Amygdala (tissue), 56 donors: ENCODE measurements at places on chromosomes 7 and 10.

DNA sequence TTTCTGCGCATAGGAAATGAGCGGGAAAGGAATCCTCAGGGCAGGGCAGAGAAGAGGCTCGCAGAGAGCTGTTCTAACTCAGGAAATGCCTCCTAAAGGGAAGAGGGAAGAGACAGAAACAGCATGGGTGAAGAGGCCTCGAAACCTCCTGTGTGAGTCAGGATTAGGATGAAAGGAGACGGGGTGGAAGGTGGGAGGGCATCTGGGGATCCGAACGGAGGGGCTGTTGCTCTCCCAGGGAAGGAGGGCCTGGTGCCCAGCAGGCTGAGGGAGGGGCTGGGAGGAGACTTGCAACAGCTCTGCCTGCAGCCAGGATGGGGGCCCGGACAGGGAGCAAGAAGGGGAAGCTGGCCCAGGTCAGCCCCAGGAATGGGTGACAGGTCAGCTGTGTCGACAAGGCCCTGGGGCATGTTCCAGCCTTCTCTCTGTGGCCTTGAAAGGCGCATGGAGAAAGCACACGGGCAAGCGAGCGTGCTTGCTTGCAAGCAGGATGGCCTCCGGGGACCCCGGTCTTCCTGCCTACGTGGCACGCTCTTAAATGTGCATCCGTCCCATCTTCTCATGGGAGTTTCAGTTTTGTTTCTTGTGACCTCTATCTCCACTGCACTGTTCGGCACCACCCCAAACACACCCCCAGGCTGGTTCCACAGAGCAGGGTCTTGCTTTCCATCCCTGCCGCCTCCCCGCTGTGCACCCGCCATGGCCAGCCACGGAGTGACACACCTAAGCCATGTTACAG, 63.5 kb downstream of the HIPK2 start:
- DNase-seq = no peak

DNA sequence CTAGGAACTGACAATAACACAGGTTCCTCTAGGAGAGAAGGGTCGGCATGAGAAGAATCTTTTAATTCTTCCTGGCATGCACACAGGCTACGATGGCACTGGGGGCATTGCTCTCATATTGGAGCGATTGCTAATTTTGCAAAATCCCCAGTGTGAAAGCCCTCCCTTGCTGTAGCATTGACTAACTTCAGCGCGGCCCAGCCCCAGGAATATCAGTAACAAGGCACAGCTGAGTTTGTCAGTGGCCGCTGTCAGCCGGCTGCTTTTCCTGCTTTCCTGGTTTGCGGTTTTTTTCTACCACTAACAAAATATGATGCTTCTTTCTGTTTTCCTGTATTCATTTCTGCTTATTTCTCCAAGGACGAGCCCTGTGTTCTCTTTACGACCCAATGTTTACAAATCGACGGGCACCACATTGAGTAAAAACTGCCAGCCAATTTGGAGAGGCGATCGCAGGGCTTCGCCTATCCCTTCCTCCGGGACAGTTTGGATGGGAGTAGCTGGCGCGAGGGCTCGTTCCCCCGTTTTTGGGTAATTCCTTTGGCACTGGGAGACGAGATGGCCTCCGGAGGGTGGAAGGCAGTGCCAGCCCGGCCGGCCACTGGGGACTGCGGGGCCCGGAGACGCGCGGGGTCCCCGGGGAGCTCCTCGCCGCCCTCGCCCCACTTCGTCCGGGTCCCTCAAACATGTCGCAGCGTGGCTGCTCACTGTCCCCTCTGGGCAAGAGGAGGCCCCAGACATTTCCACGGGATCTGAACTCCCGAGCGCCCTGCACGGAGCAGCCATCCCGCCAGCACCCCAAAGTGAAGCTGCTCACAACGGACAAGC, 967 bp downstream of the ADARB2 start:
- DNase-seq = no peak

DNA sequence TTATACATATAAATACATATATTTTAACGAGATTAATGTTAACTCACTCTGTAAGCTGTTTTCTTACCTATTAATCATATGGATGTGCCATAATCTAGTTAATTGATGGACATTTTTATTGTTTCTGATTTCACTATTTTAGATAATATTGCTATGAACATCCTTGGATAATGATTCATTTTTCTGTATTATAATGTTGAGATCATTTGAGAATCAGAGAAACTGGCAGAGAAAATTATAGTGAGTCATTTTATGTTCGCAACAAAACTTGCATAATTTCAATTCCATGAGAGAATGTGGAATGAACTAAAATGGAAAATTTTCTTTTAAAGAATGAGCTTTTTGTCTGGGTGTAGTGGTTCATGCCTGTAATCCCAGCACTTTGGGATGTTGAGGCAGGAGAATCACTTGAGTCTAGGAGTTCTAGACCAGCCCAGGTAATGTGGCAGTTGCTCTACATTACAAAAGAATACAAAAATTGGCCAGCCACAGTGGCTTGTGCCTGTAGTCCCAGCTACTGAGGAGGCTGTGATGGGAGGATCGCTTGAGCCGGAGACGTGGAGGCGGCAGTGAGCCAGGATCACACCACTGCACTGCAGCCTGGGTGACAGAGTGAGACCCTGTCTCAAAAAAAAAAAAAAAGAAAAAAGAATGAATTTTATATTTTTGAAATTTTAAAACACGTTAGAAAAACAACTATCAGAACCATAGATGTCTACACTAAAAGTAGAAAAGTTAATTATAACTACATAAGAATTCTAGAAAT, 40.5 kb downstream of the PAPSS2 start:
- DNase-seq = no peak

GRCh38 chr10:93473161-93473560, 9.0 kb downstream of the MYOF start:
- DNase-seq = no peak

- DNase-seq = no peak
Observed at GRCh38 chr10:49183596-49184542, 4.3 kb downstream of the TMEM273 start.

GRCh38 chr10:62005281-62005680, 103.8 kb downstream of the ARID5B start:
- DNase-seq = no peak

- no peak for DNase-seq
Observed at GRCh38 chr10:50929670-50930069, 44.2 kb upstream of the A1CF start.

DNA sequence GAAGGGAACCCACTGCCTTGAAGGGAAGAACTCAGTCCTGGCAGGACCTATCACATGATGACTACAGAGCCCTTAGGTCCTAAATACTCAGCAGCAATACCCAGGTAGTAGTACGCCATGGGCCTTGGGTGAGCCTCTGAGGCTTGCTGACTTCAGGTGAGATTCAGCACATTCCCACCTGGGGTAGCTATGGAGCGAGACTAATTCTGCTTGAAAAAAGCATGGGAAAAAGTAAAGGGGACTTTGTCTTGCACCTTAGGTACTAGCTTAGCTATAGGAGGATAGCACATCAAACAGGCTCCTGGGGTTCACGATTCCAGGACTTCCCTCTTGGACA, 98.2 kb upstream of the MEOX2 start:
- no peak for DNase-seq

- no peak for DNase-seq
Observed at GRCh38 chr7:34453150-34453549, 204.9 kb upstream of the NPSR1 start.

GRCh38 chr10:101130984-101131961, at the start of gene TLX1:
TLX1 (plus strand) TSS chr10:101131300; CDS start chr10:101131542, 242 bp downstream.
- no peak for DNase-seq

DNA sequence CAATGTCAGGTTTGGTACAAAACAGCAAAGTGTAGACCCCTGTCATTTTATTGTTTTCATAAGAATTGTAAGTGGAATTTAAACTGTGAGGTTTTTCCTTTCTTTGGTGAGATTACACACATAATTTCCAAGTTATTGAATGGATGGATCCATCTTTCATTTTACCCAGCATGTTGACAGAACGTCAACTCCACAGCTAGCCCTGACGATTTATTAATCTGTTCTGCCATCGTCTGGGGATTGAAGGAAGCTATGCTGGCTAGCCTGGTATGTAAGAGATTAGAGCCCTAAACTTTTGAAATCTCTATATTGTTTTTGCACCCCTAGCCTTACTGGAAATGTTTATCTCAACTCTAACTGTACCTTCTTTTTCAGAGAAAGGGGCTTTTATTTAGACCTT, 8.6 kb downstream of the WNT16 start:
- no peak for DNase-seq

GRCh38 chr10:76411729-76412435, 980.5 kb downstream of the LRMDA start:
- no peak for DNase-seq
